ENCODE measurements at places on chromosomes 2 and 18. TPM values are rescaled to one million over a fixed set of nuclear protein-coding genes. Genes with fewer than 3 reads are reported as not detected.

The EFEMP1 gene
- not detected for total RNA-seq

DNA sequence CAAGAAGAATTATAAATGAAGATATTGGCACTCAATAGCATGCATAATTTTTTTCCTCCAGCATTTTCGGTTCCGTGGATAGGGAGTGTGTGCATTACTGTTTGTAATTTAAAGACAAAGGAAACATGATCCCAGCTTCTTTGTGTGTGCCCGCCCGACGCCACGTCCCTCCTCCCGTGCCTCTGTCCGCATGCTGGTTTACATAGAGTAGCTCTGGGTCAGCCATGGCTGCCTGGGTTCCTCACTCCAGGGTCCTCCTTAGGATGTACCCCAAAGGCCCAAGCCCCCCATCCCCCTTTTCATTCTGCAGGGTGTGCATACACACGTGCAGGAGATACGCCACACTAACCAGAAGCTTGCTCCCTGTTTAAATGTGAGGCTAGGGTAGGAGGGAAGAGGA, 214.7 kb downstream of the KLHL29 start:
- no peaks in the 10 kb centered on the region for H3K36me3 ChIP-seq
- H3K27me3 ChIP-seq: no peaks in the 10 kb centered on the region
- no peak for DNase-seq
- H3K27ac ChIP-seq: no peak overlapping the region

- no peaks in the 10 kb centered on the region for H3K4me1 ChIP-seq
- no peaks in the 10 kb centered on the region for H3K36me3 ChIP-seq
- H3K27ac ChIP-seq: no peak overlapping the region
- no peaks in the 10 kb centered on the region for H3K27me3 ChIP-seq
Observed at GRCh38 chr2:213792045-213792444, 507.8 kb downstream of the SPAG16 start.

GRCh38 chr2:212237350-212238095, 301.1 kb downstream of the ERBB4 start:
- no peaks in the 10 kb centered on the region for H3K27me3 ChIP-seq
- no peak overlapping the region for H3K27ac ChIP-seq
- no peak for DNase-seq
- no peaks in the 10 kb centered on the region for H3K36me3 ChIP-seq
- no peaks in the 10 kb centered on the region for H3K4me1 ChIP-seq

DNA sequence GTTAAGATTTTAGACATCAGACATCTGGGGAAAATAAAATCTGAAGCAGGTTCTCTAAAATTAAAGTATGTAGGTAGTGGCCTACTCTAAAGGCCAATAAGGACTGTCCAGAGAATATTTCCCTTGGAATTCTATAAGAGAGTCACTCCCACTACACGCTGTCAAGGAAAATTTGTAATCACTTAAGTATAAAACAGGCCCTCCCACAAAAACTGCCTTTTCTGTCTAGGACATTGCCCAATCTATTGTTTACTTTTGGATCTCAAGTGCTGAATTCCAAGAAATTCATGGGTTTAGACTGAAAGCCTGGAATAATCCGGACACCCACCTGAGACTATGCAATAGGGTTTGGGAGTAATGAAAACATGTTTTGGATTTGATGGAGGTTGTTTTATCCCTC, 1.7 kb upstream of the SRBD1 start:
- peaks cover 18% of the 10 kb centered on the region for H3K4me1 ChIP-seq
- peak overlapping the region; percentile 50 for H3K27ac ChIP-seq
- H3K27me3 ChIP-seq: no peaks in the 10 kb centered on the region
- H3K4me3 ChIP-seq: no peak overlapping the region
- DNase-seq: no peak

Data from activated CD4-positive, alpha-beta memory T cell treated with anti-CD3 and anti-CD28 coated beads for 36 hours (primary cell).